Putamen (tissue), 1 donor: ENCODE measurements at places on chromosomes 4 and X.

DNA sequence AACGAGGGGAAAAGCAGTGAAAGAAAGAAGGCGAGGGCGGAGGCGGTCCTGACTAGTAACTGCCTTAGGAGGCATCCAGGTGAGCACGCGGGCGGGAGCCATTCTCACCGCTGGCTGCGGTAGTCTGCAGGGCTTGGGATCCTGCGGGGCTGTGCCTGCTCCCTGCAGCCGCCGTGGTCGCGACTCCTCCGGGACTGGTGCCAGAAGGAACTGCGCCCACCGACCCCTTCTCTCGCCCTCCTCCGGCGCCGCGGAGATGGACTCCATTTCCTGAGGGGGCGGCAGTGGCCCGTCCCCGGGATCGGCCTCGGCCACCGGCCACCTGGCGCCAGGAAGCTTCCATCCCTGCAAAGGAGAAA lies 543 bp downstream of the NFXL1 start:
- DNase-seq, result peak; percentile 30

DNA sequence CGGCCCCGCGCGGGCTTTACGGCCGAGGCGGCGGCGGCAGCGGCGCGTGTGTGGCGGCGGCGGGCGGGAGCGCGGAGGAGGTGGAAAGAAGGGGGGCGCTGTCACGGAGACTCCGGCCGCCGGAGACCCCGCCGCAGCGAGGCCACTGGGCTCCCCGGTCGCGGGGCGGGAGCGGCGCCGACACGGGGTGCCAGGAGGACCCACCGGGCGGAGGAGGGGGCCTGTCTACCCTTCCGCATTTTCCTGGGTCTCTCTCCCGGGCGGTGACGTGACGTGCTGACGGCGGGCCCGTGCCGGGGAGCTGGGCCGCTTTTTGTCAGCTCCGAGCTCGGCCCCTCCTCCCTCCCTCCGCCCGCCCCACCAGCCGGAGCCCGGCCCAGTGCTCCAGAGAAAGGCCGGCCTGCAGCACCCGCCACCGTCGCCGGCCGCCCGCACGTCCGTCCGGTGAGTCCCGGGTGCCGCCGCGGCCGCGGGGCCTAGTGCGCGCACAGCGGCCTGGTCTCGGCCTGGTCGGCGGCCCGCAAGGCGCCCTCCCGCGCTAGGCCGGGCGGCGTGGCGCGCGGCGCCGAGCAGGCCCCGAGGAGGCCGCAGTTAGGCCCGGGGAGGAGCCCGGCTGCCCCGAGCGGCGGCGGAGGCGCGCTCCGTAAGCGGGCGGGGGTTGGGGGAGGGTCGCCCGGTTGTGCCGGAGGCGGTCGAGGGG lies at the start of gene ZFX:
ZFX (plus strand) TSS at position 379 of the 700 bp plus-strand sequence. CDS start 23,014 bp downstream, outside the sequence.
- DNase-seq, result peak; percentile 46

DNA sequence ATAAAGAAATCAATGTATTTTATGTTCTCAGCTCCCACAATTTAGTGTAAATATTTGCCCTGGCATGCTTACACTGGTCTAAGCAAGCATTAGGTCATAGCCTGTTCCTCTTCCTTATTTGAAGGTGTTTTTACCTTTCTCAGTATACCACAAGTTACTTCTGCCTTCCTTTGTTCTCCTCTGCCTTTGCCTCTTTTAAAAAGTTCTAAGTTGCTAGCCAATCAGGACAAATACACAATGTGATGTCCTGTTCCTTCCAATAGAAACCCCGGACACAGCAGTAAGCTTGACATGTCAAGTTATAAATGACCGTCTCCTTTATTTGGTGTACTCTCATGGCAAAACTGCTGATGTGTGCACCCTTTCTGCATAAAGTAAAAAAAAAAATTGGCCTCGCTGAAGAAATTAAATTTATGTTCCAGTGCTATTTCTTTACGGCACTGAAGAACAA lies 49.4 kb downstream of the UGT2B10 start:
- no peak for DNase-seq

- no peak for DNase-seq
These were observed 86.8 kb upstream of the TSPAN7 start for GRCh38 chrX:38474543-38474942.

DNA sequence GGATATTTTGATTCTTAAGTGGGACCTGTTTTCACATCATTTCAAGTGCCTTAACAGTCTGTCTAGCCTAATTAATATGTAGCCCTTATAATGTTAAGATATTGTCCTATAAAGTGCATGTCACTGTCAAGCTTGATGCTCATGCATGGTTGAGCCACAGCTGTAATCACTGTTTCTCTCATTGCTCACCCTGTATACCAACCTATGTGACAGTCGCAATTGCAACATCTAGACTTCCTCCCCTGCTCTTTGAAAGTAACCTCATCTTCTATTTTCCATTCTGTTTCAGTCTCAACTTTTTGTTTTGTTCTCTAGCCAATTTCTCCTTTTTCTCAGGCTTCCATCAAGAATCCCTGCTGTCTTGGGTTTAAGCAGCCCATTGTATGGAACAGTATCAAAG lies 24.4 kb upstream of the MSL3 start:
- DNase-seq, result no peak

- no peak for DNase-seq
These were observed 8.8 kb downstream of the PPM1K start for GRCh38 chr4:88275516-88275915.

DNA sequence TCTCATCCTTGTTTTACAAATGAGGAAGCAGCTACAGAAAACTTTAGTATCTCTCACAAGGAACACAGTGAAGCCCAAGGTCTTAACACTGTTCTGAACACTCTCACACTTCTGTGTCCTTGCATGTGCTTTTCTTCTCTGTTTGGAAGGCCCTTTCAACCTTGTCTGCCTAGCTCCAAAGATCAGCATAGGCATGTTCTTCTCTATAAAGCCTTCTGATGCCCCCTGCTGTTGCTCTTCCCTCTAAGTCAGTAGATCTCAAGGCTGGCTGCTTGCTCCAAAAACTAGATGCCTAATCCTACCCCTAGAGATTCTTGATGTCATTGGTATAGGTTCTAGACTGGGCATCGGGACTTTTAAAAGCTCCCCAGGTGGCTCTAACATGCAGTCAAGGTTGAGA lies 5.9 kb downstream of the APOO start:
- peak; percentile 71 for DNase-seq

GRCh38 chr4:77742054-77742453 lies 77.1 kb downstream of the CNOT6L start:
- no peak for DNase-seq

GRCh38 chr4:23333946-23334878 lies 555.6 kb downstream of the PPARGC1A start:
- DNase-seq, result peak; percentile 80

- DNase-seq, result no peak
These were observed 936.6 kb upstream of the EPHA5 start for GRCh38 chr4:66606908-66607307.

GRCh38 chr4:65018313-65018712 lies 609.1 kb upstream of the TECRL start:
- DNase-seq, result no peak
